ENCODE measurements at places on chromosomes 13 and 19.
A peak's percentile ranks its signal among the peaks of the same experiment; 100 is the strongest.

GRCh38 chr19:7349961-7350711 is 1.4 kb downstream of the ARHGEF18 start:
- no peak for DNase-seq

DNA sequence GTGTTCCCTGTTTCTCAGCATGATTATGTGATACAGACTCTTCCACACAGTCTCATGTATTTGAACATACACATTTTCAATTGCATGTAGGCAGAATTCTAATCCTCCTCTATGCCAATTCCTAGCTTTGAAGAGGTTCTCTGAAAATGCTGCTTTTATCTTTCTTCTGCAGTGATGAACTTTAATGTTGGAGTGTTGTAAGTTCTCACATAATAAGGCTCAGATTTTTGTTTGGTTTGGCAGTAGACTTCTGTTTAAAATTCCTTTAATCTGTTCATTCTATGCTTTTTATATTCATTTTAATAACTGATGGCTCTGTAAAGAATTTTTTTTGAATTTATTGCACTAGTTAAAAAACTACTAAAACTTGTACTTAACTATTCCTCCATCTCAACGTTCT is 225.8 kb downstream of the GGACT start:
- no peak for DNase-seq

DNA sequence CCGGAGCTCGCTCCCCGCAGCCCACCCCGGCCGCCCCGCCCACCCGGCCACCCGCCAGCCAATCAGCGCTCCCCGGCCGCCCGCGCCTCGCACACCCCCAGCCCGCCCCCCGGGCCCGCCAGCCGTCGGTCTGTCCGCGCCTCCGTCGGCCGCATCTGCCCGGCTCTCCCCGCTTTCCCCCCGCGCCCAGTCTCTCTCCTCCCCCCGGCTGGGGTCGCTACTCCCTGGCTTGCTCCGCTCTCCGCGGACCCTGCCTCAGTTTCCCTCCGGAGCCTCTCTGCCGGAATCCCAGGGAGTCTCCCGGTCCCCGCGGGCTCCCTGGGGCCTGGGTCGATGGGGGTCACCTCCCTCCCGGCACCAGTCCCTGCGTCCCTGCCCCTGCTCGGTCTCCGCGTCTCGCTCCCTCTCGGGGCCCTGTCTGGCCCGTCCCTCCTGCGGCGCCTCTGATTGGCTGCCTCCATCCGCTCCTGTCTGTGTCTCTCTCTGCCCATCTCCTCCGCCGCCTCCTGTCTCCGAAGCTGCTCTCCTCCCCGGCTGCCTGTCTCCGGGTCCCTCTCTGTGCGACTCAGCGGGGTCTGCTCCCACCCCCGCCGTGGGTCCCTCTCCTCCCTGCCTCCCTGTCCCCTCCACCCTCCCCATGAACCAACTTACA is 484 bp downstream of the IL11 start:
- DNase-seq = no peak

DNA sequence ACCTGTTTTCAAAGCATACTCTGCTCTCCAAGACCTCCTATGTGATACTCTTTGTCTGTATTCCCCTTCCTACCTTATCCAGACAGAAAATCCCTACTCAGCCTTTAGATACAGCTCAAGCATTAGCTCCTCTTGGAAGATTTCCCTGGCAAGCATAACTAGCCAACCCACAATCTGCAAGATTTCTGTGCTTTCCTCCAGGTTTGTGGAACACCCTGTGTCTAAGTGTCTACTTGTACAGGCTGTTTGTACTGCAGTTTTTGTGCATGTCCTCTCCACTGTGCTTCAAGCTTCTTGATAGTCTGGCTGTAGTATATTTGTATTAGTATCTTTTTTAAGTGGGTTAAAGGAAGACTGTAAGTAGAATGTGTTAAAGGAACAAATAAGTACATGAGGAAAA is 203.7 kb downstream of the RFC3 start:
- DNase-seq = no peak

GRCh38 chr13:83819156-83819555 is 63.1 kb downstream of the SLITRK1 start:
- DNase-seq = no peak

DNA sequence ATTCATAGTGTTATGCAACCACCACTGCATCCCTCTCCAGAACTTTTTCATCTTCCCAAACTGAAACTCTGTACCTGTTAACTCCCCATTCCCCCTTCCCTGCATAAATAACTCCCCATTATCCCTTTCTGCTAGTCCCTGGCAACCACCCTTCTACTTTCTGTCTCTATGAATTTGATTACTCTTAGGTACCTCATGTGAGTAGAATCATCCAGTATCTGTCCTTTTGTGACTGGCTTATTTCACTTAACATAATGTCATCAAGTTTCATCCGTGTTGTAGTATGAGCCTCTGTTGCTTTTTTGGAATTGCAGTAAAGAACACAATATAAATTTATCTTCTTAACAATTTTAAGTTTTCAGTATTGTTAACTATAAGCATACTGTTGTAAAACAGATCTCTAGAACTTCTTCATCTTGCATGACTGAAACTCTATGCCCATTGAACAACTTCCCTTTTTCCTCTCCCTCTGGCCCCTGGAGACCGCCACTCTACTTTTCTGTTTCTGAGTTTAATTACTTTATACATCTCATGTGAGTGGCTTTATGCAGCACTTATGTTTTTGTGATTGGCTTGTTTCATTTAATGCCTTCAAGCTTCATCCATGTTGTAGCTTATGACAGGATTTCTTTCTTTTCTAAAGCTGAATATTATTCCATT is 87.3 kb upstream of the ABCC4 start:
- no peak for DNase-seq

DNA sequence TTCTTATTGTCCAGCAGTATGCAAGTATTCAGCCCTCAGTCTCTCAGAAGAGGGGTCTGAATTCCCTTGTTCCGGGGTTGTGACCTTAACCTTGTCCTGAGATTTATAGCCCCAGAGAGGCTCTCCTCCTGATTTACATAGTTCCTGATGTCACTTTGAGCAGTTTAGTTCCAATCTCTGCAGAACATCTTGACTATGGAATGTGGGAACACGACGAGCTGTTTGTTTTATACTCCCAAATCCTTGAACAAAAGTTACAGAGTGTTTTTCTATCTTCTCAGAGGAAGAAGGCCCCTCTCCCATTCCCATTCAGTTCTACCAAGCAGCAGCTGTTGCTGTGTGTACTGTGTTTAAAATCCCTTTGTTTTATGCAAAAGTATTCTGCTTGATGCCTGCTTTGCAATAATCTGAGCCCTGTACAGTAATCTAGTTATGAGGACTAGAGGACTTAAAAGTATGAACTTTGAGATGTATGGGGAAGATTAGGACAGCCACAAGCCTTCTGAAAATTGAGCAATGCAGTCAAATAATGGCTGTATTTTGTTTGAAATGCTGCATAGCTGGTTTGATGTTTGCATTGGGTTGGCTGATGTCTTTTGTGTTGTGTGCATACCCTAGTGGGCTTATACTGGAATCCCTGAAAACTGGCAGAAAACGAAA is 74.7 kb downstream of the KL start:
- DNase-seq = no peak

- DNase-seq = no peak
These were observed 19.3 kb upstream of the FREM2 start for GRCh38 chr13:38667526-38668109.

DNA sequence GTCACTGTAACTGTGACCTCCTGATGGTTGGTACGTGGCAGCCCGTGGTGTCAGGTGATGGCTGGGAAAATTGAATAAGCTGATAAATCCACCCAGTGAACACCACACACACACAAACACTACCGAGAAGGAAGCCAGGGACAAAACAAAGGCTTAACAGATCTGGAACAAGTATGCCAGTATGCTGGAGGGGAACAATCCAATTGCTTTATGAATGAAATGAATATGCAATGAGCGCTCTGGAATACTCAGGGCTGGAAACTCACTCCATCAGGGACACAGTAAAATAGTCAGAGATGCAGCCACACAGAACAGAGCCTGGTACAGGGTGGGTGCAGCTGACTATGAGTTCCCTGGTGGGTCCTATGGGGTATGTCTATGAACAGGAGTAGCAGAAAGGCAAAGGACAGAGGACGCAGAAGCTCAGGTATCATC is 16.7 kb downstream of the TMTC4 start:
- DNase-seq = no peak

- DNase-seq = no peak
These were observed 727.4 kb upstream of the SLITRK1 start for GRCh38 chr13:84609716-84610115.

GRCh38 chr13:104984296-104984818 is 1551.1 kb downstream of the EFNB2 start:
- peak; percentile 7 for DNase-seq

DNA sequence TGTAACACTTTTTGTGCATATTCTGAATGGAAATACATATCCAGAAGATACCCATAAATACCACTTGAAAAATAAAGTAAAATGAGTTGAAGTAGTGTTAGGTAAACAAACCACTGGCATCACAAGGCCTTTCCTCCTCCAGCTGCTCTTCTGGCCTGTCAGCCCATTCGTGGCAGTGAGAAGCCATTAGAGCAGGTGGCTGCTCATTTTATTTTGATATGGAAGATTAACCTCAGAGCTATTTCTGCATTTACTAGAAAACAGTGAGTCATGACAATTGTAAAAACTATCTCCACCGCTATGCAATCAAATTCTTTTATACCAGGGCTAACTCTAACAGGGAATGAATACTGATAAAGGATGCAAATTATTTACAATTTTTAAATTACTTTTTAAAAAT is 2898.1 kb downstream of the PCDH9 start:
- DNase-seq = no peak

DNA sequence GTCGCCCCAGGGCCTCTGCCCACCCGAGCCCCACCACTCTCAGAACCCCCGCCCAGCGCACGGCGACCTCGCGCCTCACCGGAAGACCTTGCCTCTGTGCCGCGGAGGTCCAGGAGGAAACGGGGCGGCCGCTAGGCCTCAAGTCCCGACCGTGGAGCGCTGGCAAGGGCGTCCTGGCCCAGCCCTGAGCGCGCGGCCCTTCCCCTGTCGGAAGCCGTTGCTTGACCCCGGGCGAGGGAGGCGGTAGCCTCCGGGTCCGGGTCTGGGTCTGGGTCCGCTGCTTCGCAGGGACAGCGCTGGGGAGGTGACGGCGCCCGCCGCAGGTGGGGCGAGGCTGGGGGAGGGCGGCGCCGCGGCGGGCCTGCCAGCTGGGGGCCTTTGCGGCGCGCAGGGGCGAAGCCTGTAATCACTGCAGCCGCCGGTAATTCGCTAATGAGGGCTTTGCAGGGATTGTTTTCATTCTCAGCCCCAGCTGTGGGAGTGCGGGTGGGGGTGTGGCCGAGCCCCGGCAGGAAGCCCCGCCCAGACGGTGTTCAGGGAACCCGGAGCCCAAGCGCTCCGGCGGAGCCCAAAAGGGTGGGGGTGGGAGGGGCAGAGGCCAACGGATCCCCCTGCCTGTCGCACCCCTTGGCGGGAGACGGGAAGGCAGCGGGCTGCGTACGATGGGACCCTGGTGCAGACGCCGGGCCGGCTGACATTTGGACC is 8.6 kb downstream of the C19orf25 start:
- peak; percentile 56 for DNase-seq

DNA sequence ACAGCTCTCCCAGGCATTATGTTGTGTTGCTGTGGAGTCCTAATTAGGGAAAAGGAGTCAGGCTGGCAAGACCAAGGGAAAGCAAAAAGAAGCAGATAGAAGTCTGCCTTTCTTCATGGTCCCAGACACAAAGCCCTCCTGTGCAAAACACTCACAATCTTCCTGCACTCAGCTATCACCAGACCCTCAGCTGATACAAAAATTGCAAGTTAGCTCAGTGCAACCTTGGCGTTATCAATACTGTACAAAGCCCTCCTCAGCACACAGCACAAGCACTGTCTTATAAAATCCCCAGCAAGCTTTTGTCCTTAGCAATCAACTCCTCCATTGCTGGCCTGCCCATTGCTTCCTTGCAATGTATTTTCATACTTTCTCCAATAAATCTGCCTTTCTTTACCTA is 3.2 kb downstream of the OR7C2 start:
- no peak for DNase-seq

- no peak for DNase-seq
These were observed 139.0 kb downstream of the SOX1 start for GRCh38 chr13:112205990-112206389.

DNA sequence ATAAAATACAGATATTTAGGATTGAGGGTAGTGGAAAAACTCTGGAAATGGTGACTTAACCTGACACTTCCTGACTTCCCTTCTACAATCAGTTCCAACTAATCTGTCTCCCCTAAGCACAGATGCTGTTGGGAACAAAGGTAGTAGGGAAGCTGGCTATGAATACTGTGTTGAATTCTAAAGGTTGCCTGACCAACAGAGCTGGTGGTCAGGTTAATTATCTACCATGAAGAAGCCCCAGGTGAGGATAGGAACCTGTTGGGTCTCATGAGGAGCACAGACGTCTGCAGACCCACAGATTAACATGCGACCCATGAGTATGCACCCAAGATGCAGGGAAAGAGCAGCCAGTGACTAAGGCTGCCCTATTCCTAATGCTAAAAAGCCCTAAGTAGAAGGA is 172.3 kb downstream of the DIAPH3 start:
- no peak for DNase-seq

DNA sequence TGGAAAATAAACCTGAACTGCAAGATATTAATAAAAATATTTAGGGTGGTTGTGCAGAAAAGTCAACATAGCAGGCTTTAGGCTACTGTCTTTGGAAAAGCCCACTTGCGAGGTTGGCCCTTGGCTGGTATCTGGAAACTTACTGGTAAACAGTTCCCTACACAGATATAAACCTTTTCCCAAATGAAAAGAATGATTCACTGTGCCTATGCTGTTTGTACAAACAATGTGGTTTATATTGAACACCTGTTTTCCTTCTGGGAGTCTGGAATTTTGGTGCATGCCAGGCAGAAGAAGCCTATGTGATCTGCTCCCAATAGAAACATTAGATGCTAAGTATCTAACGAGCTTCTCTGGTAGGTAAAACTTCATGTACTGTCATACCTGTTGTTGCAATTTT is 29.7 kb upstream of the SOHLH2 start:
- no peak for DNase-seq

- DNase-seq = no peak
These were observed 1303.0 kb downstream of the EFNB2 start for GRCh38 chr13:105232439-105232838.

DNA sequence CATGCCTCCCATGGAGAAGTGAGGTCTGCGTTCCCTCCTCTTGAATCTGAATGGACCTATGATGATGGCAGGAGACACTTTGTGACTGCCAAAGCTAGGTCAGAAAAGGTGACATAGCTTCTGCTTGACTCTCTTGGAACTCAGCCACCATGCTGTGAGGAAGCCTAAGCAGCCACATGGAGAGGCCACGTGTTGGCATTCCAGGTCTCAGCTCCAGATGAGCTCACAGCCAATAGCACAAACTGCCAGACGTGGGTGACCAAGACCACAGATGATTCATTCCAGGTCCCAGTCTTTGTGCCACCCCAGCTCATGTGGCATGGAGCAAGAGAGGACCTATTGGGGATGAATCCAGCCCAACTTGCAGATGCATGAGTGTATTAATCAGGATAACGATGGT is 8.7 kb upstream of the GGACT start:
- no peak for DNase-seq

- no peak for DNase-seq
These were observed 3.4 kb upstream of the FFAR3 start for GRCh38 chr19:35354898-35355297.

DNA sequence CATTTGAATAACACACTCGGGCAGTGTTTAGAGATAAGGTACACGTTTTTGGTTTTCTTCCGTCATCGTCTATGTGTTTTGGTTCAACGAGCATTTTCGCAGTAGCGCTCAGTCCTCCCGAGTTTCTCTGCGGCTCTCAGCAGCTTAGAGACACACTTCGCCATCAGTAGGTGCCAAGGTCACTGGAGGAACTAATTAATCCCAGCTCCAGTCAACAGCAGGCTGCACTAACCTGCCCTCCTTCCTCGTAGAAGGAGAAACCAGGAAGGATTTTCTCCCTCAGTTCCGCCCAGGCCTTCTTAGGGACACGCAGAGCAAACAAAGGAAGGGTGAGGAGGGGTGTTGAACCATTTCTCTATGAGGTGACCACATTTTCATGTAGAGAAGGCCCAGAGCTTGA is 12.6 kb downstream of the MBNL2 start:
- no peak for DNase-seq
